ENCODE measurements at places on chromosomes 13 and 19. TPM values are rescaled to one million over a fixed set of nuclear protein-coding genes. Genes with fewer than 3 reads are reported as not detected.

The TGDS gene
- 12.6 TPM for total RNA-seq

The CGB1 gene
- total RNA-seq = 0.92 TPM

The SAE1 gene
- total RNA-seq = 107 TPM

The TGFBR3L gene
- 11.6 TPM for total RNA-seq

The PLK5 gene
- not detected for total RNA-seq

- DNase-seq = no peak
- H3K27me3 ChIP-seq = no peaks in the 10 kb centered on the region
- no peak overlapping the region for H3K27ac ChIP-seq
- H3K36me3 ChIP-seq = peaks cover 19% of the 10 kb centered on the region
Measured at GRCh38 chr13:112839356-112840105, 129.5 kb upstream of the MCF2L start.

DNA sequence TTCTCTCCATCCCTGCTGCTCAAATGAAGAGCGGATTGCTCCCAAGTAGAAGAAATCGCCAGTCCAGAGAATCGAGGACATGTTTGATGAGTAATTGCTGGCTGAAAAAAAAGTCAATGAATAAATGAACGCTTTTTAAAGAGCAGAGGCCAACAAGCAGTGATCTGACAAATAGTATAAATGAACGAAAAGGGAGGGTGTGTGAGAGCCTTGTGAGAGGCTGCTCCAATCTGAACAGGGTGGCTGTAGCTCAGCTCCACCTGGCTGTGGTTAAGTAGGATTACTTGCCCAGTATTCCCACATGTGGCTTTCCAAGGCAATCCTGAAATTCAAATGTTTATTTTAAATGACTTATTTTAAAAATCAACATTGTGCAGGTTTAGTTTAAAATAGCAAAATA lies 117.1 kb downstream of the TSHZ3 start:
- no peak overlapping the region for H3K4me3 ChIP-seq
- no peaks in the 10 kb centered on the region for H3K27me3 ChIP-seq
- no peaks in the 10 kb centered on the region for H3K36me3 ChIP-seq
- H3K27ac ChIP-seq = no peak overlapping the region
- H3K4me1 ChIP-seq = peaks cover 27% of the 10 kb centered on the region

DNA sequence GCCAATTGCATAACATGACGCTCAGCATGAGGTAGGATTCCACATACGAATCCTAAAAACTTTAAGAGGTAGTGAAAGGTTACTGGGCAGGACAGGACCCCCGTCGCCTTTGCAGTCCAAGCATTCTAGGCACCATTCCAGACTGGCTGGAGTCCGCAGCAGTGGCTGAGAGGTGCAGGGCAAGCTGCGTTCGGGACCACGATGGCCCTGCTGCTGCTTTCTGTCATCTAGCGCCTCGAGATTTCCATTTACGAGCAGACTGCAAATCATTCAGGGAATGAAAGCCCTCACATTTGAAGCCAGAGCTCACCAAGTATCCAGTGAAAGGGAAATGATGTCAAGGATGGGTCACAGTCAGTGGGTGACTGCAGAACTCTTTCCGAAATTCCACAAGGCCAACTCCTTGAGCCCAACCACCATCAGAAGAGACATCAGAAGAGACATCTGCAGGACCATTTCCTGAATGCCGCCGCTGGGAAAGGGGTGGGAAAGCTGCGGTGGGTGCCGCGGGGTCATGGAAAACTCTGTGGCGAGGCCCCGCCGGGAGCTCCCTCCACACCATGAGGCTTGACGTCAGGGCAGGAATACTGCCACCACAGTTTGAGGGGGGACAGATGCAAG lies 88.3 kb downstream of the COL4A1 start:
- H3K36me3 ChIP-seq = peaks cover 17% of the 10 kb centered on the region
- no peak overlapping the region for H3K4me3 ChIP-seq
- H3K4me1 ChIP-seq = peaks cover 84% of the 10 kb centered on the region
- no peaks in the 10 kb centered on the region for H3K27me3 ChIP-seq
- peak overlapping the region; percentile 95 for H3K27ac ChIP-seq
- DNase-seq = no peak

GRCh38 chr19:30297969-30298368 lies 74.2 kb upstream of the ZNF536 start:
- no peak for DNase-seq
- peaks cover 2% of the 10 kb centered on the region for H3K27me3 ChIP-seq
- H3K4me1 ChIP-seq = no peaks in the 10 kb centered on the region

DNA sequence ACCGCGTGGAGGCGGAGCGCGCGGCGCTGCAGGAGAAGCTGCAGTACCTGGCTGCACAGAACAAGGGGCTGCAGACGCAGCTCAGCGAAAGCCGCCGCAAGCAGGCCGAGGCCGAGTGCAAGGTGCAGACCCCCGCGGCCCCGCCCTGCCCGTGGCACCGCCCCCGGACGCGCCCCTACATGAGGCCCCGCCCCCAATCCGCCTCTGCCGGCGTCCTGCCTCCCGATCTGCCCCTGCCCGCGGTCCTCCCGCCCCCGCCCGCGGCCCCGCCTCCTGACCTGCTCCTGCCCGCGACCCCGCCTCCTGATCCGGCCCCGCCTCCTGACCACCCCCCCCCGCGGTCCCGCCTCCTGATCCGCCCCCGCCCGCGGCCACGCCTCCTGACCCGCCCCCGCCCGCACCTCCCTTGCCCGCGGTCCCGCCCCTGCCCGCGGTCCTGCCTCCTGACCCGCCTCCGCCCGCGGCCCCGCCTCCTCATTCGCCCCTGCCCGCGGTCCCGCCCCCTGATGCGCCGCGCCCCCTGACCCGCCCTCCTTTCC lies 11.7 kb downstream of the PRR36 start:
- H3K27ac ChIP-seq = no peak overlapping the region
- H3K27me3 ChIP-seq = peaks cover 3% of the 10 kb centered on the region
- H3K4me1 ChIP-seq = no peaks in the 10 kb centered on the region
- no peaks in the 10 kb centered on the region for H3K36me3 ChIP-seq

- H3K27ac ChIP-seq = no peak overlapping the region
- H3K36me3 ChIP-seq = no peaks in the 10 kb centered on the region
- no peak for DNase-seq
- peaks cover 8% of the 10 kb centered on the region for H3K4me1 ChIP-seq
Measured at GRCh38 chr19:19259741-19260140, 13.4 kb downstream of the TM6SF2 start.

DNA sequence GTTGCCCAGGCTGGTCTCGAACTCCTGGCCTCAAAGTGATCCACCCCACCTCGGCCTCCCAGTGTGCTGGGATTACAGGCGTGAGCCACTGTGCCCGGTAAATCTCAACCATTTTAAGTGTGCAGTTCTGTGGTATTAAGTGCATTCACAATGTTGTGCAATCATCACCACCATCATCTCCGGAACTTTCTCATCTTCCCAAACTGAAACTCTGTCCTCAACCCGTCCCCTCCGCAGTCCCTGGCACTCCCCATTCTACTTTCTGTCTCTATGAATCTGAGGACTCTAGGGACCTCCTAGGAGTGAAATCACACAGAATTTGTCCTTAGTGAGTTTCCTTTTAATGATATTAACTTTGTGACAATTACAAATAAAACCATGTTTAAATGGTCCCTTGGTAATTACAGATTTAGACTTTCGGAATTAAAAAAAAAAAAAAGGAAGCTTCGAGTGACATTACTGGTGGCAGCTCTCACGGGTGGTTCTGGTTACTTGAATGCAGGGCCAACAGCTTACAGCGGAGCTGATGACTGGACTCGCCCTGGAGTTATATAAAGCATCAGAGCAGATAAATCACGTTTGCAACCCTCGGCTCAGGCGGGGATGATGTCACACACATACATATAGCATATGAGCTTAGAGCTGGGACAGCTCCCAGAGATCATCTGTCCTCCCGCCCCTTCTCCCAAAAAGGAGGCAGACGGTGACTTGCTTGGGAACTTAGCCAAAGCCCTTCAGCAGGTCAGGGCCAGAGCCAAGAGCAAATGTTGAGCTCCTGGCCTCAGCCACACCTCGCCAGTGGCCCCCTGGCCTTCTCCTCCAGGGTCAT lies 89.8 kb downstream of the ZNF557 start:
- H3K4me1 ChIP-seq = peaks cover 23% of the 10 kb centered on the region
- peak; percentile 38 for DNase-seq

- H3K4me3 ChIP-seq = no peak overlapping the region
- DNase-seq = no peak
- no peaks in the 10 kb centered on the region for H3K36me3 ChIP-seq
- peaks cover 30% of the 10 kb centered on the region for H3K4me1 ChIP-seq
Measured at GRCh38 chr19:31326329-31327028, 22.8 kb downstream of the TSHZ3 start.

DNA sequence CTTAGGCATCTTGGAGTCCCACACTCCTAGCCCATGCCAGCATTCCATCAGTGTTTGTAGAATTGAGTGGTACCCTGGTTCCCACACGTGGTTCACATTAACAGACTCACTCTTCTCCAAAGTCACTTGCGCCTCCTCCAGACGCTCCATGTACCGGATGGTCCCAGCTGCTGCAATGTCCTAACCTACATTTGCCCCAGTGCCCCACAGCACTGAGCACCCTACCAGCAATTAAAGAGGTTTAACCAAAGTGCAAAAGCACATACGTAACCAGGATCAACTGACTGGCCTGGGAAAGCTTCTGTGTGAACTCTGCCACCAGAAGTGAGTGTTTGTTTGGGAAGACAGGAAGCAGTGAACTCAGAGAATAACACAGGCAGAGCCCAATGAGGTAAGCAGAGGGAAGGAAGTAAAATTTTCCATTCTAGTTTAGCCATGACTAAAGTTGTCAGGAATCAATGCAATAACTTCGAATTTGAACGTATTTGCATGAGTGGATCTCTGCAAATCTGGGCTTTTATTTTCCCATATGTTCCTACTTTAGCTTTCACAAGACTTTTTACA lies 7.3 kb upstream of the MEDAG start:
- H3K27ac ChIP-seq = peak overlapping the region; percentile 99
- DNase-seq = no peak

- peaks cover 43% of the 10 kb centered on the region for H3K4me1 ChIP-seq
- no peak overlapping the region for H3K4me3 ChIP-seq
- H3K27me3 ChIP-seq = no peaks in the 10 kb centered on the region
Measured at GRCh38 chr13:44274771-44275205, 98.8 kb upstream of the SERP2 start.

DNA sequence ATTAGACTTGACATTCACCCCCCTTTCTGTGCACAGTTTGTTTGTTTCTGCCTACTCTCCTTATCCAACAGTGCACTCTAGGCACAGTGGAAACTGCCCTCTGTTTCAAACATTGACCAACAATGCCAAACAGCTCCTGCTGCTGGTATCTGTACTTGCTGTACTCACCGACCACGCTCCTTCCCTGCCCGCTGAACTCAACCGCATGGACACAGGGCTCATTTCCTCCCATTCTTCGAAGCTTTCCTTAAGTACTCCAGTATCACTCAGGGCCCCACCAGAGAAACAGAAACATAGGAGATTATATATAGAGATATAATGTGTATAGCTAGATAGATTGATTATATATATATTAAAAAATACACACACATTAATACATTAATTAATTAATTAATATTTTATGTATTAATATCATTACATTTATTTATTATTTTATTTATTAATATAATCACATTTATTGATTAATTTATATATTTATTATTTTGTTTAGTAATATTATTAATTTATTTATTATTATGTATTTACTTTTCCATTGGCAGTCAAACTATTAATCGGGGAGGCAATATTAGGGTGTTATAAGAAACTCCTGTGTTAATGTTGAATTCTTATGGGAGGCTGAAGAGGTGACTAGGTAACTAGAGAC lies 1528.2 kb downstream of the EFNB2 start:
- no peak overlapping the region for H3K27ac ChIP-seq
- peaks cover 5% of the 10 kb centered on the region for H3K4me1 ChIP-seq
- no peaks in the 10 kb centered on the region for H3K36me3 ChIP-seq
- no peaks in the 10 kb centered on the region for H3K27me3 ChIP-seq

DNA sequence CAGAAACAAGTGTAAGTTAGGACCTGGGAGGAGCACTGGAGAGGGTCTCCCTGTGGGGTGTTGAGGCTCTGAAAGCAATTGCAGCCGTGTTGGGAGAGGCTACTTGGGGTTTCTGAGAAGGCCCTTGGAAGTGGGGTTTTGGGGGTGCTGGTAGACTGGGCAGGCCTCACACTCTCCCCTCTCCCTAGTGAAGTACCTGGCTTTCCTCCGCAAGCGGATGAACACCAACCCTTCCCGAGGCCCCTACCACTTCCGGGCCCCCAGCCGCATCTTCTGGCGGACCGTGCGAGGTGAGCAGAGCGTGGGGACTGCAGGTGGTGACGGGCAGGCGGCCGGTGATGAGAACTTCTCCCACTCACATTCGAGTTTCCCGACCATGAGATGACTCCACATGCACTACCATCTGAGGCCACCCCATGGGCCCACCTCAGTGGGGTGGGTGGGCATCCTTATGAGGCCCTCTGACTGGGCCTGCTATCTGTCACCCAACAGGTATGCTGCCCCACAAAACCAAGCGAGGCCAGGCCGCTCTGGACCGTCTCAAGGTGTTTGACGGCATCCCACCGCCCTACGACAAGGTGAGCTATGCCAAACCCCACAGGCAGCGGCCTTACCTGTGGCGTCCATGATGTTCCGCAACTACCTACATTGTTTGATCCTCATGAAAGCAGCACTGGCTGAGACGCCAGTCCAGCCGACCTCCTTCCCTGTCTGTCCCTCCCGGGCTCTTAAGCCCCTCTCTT lies 3.0 kb downstream of the RPL13A start:
- H3K4me3 ChIP-seq = peak overlapping the region; percentile 95
- H3K4me1 ChIP-seq = peaks cover 24% of the 10 kb centered on the region
- H3K27ac ChIP-seq = peak overlapping the region; percentile 97
- peaks cover 43% of the 10 kb centered on the region for H3K36me3 ChIP-seq

DNA sequence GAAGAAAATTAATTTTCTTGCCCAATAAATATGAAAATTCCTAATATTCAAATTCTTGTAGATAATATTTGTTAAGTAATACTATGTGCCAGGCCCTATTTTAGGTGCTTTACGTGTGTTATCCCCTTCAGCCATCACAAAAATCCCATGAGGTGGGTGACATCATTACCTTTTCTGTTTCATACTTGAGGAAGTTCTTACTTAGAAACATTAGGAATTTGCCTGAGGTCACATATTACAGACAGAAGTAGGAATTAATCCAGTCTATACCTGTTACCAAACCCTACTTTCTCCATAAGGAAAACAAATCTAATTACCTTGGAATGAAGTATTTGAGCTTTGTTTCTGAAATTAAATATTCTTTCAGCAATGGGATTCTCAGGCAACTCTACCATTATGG lies 336.1 kb downstream of the GPC6 start:
- H3K4me1 ChIP-seq = peaks cover 16% of the 10 kb centered on the region
- no peak overlapping the region for H3K4me3 ChIP-seq
- no peaks in the 10 kb centered on the region for H3K36me3 ChIP-seq
- no peak overlapping the region for H3K27ac ChIP-seq
- no peak for DNase-seq
- no peaks in the 10 kb centered on the region for H3K27me3 ChIP-seq

DNA sequence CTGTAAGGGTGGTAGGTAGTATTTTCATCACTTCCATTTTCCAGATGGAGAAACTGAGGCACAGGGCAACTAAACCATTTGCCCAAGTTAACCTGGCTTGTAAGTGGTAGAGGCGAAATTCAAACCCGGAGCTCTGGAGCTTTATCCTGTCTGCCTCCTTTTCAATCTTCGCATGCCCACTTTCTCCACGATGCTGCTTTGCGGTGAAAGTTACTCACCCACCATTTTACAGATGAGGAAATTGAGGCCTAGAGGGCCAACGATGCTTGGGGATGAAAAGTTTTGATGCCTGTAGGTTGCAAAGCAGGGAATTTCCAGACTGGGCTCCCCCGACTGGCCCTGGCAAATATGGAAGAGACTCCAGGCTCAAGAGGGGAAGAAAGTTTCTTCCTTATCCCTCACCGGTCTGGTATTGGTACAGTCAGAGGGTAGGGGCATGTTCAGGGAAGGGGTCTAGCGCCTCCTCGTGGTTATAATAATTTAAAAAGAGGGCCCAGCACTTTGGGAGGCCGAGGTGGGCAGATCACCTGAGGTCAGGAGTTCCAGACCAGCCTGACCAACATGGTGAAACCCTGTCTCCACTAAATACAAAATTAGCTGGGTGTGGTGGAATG lies 1.9 kb upstream of the SH2D3A start:
- no peaks in the 10 kb centered on the region for H3K36me3 ChIP-seq
- peaks cover 19% of the 10 kb centered on the region for H3K4me1 ChIP-seq
- peaks cover 8% of the 10 kb centered on the region for H3K27me3 ChIP-seq
- no peak for DNase-seq
- H3K27ac ChIP-seq = no peak overlapping the region
- H3K4me3 ChIP-seq = no peak overlapping the region
